Stimulated activated CD4-positive, alpha-beta T cell treated with anti-CD3 and anti-CD28 coated beads, Interleukin-1b, Interleukin-23, amount 100 ng/mL, for 1 hour (primary cell): ENCODE measurements at places on chromosomes 6 and 20.

DNA sequence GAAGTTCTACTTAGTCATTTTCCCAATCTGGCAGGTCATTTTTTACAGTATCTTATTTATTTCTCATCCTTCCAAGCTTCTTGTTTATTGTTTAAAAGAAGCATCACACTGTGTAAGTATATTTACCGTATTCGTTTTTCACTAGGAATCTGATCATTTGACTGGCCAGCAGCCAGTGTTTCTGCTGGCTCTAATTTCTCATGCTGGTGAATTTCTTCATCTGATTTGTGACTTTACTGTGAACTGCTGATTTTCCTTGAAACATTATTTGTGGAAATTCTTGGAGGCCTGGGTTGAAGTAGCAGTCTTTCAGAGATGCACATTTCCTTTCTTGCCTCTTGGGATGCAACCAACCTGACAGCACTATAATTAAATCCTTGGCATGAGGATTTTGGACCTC is 65.9 kb downstream of the PREP start:
- DNase-seq, result no peak

- no peak for DNase-seq
Observed at GRCh38 chr6:109687271-109687761, 3.7 kb downstream of the AK9 start.

GRCh38 chr20:51021067-51022025 is 1.6 kb downstream of the KCNG1 start:
- no peak for DNase-seq

DNA sequence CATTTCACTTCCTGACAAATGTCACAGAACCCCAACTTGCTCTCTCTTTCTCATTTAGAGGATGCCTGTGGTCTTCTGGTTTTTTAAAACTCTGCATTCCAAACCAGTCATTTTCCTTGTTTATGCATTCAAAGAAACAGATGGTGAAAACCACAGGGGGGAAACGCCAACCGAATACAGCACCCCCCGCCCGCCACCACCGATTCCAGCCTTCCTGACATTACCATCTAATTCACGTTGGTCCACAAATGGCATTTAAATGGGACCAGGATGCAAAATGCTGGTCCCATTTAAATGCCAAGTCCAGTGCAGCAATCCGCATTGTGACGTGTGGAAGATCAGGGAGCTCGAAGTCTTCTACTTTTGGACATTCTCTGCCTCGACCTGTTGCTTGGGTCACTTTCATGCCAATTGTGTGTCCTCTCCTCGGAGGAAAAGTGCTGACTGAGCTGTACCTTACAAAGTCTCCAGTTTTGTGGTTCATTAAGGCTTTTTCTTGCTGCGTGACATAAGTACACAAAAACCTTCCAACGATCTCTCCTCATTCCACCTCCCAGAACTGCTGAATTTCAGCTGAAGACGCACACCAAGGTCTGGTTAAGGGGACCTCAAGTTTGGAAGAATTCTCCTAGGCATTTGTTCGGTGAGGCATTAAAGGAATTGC is 35.8 kb downstream of the NEDD9 start:
- no peak for DNase-seq

DNA sequence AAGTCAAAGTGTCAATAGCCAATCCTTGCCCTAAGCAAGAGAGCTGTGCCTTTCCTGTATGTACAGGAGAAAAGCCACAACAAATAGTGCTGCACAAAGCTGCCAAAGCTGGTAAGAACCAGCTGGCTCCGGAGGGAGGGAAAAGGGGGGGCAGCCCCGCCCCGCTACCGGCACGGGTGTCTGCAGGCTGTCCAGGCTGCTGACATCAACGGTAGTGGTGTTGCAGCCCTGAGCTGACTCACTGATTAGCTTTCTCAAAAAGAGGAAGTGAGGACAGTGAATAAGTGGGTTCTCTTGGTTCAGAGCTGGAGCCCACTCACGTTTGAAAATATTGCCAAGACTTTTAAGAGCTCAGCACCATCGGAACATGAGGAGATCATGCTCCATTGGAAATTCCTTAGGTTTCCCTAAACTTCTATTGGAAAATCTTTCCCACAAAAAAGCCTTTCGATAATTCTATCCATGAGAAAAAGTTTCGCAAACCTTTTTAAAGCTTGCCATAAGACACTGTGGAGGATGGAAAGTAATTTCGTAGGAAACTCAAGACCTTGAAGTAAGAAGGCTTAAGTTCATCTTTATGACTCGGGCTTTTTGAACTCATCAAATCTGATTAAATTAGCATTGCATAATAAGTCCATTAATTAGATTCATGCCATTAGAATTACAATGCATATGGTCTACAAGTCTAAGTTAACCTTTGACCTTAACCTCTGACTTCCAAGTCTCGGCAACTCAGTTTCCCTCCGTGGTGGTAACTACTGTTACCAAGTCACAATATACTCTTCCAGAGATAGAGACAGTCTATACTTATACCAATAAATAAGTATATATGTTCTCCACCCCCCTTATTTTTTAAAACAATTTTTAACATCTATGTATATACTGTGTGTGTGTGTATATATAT is 67.0 kb downstream of the TNFRSF21 start:
- DNase-seq, result no peak

- no peak for DNase-seq
Observed at GRCh38 chr6:157634546-157634945, 188.5 kb upstream of the SNX9 start.

GRCh38 chr6:4591218-4591617 is 185.0 kb upstream of the CDYL start:
- no peak for DNase-seq
